ENCODE measurements at places on chromosomes 4 and X.

DNA sequence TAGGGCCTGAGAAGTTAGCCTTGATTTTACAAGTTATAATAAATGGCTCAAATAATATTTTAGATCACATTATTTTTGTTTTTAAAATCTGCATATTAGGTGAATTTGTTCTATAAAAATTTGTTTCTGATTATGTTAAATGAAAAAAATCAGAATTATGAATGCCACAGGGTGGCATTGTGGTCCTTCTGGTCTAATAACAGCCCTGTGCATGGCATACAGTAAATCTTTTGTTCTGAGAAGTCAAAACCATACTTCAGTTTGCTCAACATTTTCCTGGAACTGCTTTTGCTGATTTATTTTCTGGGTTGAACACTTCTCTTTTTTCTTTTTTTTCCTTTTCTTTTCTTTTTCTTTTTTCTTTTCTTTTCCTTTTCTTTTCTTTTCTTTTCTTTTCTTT, 101.0 kb upstream of the UBQLN2 start:
- no peak for DNase-seq

DNA sequence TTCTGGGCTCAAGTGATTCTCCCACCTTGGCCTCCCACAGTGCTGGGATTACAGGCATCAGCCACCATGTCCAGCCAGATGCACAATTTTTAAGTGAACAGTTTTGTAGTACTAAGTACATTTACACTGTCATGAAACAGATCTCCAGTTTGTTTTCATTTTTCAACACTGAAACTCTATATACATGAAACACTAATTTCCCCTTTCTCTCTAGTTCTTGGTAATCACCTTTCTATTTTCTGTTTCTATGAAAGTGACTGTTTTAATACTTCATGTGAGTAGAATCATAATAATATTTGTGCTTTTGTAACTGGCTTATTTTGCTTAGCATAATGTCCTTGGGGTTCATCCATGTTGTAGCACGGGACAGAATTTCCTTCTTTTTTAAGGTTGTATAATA, 237.4 kb downstream of the CAMK2D start:
- DNase-seq = no peak

- no peak for DNase-seq
Observed at GRCh38 chr4:126541820-126542219, 1090.9 kb upstream of the INTU start.

- DNase-seq = no peak
Observed at GRCh38 chrX:119174900-119175299, 47.3 kb upstream of the KIAA1210 start.

DNA sequence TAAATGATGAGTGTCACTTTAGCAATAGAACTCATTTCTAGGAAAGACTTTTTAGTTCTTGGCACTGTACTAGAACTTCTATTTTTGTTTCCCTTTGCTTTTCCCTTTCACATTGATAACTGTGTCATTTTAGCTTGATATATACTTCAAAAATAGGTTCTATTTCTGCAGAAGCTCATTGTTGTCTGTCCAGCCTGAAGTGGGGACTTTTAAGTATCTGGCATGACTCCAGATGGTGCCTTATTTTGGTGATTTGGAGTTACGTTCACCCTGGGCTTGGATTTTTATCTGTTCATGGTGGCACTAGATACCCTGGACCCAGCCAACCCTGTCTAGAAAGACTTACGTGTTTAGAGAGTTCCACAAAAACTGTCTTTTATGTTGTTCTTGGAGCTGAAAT, 3.4 kb downstream of the ABHD18 start:
- no peak for DNase-seq
